Stimulated activated CD4-positive, alpha-beta T cell treated with anti-CD3 and anti-CD28 coated beads, Interleukin-15, amount 100 ng/mL, for 48 hours (primary cell): ENCODE measurements at places on chromosomes 3 and 15.

DNA sequence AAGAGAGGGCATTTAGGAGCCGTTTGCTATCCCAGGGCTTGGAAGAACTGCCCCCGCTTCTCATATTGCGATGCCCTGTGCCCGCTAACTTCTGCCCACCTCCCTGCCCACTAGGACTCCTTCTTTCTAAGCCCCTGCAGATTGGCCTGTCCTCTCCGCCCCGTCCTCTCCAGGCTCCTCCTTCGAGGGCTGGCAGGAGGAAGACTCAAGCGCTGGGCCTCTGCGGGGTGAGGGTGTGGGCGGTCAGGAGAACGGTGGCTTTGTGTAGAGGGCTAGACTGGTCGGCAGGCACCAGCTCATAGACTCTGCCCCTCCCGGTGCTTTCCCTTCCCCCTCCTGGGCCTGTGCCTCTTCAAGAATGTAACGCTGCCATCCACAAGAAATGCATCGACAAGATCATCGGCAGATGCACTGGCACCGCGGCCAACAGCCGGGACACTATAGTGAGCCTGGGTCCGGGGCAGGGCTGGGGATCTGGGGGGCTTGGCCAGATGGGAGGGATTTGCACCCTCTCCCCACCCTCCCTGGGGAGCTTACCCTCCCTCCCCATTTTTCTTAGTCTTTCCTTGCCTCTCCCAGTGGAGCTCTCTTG lies 21.9 kb downstream of the PRKCD start:
- no peak for DNase-seq

GRCh38 chr3:14461006-14461747 lies 58.8 kb downstream of the SLC6A6 start:
- no peak for DNase-seq

DNA sequence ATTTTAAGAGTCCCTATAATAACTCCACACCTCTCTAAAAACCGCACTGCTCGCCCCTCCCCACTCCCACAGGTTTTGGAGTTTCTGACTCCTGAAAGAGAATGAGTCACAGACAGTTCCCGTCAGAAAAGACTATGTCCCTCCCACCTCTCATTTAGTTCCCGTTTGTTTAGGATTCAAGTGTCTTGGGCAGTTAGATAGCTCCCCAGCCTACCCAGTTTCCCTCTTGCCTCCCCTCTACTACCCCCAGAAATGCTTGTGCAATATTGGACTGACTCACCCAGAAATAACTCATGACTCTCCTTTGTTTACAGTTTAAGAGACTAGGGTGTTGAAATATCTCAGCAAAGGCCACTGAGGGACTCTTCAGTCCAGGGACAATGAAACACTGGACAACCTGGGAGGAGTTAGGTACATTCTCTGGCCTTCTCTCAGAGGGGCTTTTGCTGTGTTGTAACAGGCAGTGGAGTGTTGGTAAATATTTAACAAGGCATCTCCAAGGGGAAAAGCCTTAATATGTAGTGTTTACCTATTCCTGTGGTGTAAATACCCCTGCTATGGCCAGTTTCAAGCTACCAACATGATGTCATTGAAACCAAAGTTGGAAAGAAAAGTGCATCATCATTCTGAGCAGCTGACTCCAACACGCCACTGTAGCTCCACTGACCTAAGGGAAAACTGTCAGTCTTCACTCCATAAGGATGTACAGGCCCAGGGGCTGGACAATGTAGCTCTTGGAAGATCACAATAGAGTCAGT lies 96.1 kb upstream of the CHD2 start:
- DNase-seq, result peak; percentile 77

DNA sequence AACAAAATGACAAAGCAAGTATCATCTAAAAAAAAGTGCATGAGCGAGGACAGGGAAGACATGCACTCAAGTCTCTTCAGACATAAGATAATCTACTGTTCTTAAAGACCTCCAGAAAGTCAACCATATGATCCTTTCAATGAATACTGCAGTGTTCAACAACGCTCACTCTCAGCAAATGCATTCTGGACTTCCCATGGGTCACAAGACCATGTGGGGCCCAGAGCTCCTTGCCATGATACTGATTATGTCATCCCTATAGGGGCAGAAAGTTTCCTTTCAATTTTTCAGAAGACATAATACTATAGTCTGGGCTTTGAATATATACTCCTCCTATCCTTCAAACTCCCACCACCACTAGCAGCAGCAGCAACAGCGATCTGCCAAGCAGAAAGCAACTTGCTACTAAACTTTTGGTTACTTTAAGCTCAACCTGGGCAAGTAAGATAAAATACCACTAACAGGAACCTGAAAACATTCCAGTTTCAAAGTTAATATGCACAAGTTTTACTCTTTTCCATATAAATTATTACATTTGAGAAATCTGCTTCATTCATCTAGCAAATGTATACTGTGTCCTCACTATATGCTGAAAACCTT lies 143.5 kb downstream of the ADAM10 start:
- no peak for DNase-seq

DNA sequence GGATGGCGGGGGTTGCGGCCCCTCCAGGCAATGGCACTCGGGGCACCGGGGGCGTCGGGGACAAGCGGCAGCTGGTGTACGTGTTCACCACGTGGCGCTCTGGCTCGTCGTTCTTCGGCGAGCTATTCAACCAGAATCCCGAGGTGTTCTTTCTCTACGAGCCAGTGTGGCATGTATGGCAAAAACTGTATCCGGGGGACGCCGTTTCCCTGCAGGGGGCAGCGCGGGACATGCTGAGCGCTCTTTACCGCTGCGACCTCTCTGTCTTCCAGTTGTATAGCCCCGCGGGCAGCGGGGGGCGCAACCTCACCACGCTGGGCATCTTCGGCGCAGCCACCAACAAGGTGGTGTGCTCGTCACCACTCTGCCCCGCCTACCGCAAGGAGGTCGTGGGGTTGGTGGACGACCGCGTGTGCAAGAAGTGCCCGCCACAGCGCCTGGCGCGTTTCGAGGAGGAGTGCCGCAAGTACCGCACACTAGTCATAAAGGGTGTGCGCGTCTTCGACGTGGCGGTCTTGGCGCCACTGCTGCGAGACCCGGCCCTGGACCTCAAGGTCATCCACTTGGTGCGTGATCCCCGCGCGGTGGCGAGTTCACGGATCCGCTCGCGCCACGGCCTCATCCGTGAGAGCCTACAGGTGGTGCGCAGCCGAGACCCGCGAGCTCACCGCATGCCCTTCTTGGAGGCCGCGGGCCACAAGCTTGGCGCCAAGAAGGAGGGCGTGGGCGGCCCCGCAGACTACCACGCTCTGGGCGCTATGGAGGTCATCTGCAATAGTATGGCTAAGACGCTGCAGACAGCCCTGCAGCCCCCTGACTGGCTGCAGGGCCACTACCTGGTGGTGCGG lies 1.9 kb downstream of the CHST2 start:
- peak; percentile 75 for DNase-seq

DNA sequence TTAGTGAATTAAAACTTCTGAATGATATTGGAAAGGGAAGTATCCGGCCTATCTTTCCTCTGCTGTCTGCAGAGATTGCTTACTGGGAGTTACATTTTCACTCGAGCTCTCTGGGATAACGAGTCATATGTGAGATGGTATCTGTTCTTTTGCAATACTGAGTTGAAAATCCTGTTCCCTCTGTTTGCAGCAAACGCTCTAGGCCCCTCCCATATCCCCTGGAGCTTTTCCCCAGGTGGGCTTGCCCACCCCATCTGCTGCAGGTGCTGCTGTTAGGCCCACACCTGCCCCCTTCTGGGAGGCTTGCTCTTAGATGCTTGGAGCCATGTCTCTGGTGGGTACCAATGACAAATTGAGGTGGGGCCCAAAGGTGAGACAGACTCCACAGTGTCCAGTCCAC lies 42.7 kb upstream of the MTMR10 start:
- no peak for DNase-seq

DNA sequence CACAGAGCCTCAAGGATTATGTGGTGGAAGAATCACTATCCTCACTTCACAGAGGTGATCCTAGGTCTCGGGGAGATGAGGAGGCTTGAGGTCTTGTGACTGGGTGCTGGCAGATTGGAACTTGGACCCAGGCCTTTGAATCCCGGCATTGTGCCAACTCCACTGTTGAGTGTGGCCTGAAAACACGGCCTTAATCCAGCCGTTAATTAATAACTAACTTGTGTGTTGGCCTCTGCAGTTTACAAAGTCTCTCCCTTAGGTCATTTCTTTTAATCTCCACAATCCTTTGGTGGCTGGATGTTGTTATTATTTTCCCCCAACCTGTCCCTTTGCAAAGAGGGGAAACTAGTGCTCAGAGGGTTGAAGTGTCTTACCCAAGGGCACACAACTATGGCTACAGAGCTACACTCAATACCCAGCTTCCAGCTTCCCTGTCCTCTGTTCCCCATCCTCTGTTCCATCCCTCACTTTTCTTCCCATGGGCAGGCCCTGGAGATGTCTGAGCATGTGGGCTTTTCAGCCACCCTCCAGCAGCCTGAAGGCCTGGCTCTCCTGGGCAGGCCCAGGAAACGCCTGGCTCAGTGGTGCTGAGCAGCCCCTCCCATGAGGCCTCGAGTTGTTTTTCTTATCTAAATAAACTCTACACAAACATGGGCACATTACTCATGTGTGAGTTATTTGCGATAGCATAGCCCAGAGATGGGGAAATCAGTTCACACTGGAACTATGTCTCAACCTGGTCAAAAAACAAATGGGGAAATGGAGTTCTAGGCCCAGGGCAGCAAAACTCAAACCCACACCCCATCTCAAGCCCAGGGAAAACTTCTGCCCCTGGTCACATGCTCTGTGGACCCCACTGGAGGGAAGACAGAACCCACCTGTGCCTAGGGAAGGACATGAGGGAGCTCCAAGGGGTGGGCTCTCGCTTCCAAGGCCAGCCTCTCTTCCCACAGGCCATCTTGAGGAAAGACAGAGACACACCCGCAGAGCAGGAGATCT lies 16.8 kb upstream of the SMAD3 start:
- DNase-seq, result no peak

DNA sequence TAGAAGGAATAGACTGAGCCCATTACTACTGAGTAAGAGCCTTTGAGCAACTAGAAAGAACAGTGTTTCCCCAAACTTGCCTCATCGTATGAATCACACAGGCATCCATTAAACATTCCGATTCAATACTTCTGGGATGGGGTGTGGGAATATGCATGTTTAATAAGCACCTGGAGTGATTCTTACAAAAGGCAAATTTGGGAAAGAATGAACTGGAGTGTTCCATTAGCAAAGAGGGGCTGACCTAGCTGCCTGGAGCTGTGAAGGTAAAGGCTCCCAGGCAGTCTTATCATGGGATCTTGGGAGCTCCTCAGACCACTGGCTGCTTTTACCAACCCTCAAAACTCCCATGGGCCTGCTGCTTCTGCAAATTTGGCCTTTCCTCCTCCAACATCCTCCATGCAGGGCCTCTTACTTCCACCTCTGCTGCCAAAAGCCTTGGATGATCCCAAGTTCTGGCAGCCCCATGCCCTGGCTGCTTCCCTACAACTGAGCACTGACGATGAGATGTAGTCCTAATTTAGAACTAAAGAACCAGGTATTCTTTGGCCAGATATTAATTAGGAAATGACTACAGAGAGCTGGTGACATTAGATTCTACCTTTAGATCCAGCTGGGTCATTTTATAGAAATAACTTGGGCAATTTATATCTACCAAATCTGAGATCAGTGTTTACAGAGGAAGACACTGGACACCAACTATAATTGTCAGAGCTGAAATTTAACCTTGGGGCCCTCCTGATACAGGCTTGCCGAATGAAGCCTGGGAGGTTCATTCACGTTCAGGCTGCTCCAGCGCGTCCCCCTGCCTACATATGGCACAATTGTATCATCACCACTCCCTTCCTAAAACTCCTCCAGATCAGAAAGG lies 11.2 kb upstream of the HOMER2 start:
- no peak for DNase-seq

DNA sequence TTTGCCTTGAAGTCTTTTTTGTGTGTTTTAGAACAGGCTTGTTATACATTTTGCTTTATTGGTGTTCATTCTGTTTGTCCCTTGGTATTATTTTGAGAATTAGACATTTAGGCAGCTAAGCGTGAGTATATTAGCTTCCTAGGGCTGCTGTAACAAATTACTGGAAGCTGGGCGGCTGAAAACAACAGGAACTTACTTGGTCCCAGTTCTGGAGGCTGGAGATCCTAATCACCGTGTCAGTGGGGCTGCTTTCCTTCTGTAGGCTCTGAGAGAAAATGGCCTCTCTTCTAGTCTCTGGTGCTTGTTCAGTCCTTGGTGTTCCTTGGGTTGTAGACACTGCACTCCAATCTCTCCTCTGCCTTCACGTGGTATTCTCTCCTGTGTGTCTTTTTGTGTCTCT lies 142.3 kb downstream of the KLHL25 start:
- DNase-seq, result no peak

DNA sequence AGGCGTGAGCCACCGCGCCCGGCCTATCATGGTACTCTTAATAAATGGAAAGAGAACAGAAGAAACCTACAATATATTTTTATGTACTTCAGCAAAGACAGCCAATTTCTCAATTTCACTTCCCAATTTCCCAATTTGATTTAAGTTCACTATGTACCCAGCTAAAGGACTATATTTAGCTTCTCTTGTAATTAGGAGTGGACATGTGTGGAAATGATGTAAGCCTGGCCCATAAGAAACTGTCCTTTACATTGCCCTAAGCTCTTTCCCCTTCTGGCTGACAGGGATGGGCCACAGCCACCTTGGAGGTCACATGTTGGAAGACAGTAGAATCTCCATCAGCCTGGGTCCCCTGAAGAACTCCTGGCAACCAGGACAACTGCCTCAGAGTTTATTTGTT lies 6.2 kb downstream of the TMEM39A start:
- DNase-seq, result no peak

GRCh38 chr3:140470211-140470610 lies 207.7 kb upstream of the TRIM42 start:
- no peak for DNase-seq

DNA sequence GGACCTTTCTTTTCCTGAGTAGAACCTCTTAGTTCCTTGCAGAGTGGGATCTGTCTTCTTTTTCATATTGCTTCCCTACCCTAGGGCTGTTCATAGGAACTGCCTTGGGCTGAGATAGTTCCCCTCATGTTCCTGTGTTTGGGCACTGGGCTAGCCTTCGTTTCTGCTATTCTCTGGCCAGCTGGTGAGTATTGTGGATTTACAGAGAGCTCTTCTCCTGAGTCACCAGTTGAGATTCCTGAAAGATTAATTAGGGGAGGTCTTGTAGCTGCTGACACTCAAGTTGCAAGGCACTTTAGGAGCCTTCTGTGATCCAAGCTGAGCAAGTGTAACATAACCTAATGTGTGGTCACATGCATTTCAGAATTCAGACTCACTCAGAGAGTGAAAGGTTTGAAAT lies 30.7 kb downstream of the CHD2 start:
- no peak for DNase-seq

- no peak for DNase-seq
These were observed 64.0 kb downstream of the IFT57 start for GRCh38 chr3:108158251-108158650.

GRCh38 chr15:30882849-30883433 lies 20.8 kb upstream of the FAN1 start:
- DNase-seq, result peak; percentile 14

DNA sequence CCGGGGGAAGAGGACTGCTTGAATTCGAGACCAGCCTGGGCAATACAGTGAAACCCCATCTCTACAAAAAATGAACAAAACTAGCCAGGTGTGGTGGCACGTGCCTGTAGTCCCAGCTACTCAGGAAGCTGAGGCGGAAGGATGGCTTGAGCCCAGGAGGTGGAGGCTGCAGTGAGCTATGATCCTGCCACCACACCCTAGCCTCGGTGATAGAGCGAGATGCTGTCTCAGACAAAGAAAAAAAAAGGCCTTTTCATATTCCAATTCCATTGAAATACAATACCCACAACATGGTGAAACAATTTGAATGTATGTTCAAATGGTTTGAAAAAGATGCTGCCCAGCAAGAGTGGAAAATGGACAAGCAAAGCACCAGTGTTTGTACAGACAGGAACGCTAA lies 61.8 kb upstream of the ZNF148 start:
- DNase-seq, result no peak
